ENCODE measurements at places on chromosomes 1 and 21.

DNA sequence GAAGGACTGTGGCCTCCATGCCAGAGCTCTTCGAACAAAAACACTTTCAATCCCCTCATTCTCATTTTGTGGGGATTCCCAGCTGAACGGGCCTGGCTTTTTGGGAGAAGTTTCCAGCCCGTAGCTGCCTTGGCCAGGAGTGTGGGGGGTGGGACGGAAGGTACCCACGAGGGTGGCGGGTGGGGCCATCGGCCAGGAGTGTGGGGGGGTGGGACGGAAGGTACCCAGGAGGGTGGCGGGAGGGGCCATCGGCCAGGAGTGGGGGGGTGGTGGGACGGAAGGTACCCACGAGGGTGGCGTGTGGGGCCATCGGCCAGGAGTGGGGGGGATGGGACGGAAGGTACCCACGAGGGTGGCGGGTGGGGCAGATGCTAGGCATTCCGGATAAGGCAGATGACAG is 71.7 kb upstream of the ZBTB18 start:
- no peak for DNase-seq

DNA sequence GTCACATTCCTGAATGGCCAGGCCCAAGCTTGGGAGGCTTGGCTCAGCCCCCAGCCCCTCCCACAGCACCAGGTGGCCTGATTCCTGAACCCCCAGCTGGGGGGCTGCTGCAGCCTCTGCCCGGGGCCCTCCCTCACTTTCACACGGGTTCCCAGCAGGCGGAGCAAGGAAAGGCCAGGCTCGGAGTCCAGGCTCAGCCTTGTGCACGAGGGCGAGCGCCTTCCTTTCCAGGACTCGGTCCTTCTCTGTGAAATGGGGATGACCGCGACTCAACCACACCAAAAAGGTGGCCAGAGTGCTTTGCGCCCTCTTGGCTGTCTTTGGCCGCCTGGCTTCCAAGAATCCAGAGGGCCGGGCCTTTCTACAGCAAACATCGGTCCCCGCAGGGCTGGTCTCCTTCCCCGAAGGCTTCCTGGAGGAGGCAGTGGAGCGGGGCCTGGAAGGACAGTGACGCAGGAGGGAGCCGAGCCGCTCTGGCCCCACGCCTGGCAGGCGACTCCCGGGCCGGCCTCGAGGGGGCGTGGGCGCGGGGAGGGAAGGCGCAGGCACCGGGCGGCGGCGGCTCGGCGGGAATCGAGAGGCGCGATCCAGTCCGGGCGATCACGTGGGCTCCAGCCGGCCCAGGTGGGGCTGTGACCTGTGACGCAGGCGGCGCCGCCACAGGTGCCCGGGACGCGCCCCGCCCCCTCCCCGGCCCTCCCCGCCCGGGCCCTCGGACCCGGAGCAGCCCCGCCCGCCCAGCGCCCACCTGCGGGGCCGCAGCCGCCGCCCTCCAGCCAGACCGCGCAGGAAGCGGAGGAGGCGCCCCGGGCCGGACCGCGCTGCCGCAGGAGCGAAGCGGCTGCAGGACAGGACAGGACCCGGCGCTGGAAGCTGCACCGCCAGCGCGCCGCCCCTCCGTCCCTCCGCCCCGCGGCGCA is at the start of gene ARHGEF16:
Gene ARHGEF16, plus strand, starts transcription at position 775 of the 920 bp plus-strand sequence. CDS start 8,420 bp downstream, outside the sequence.
- no peak for DNase-seq

GRCh38 chr1:203278885-203279406 is 26.4 kb upstream of the BTG2 start:
- DNase-seq, result no peak

- DNase-seq, result no peak
Observed at GRCh38 chr1:19257178-19257914, 5.7 kb downstream of the MRTO4 start.

All from left renal cortex interstitium (tissue), 4 donors.